ENCODE measurements at places on chromosomes 1 and 21.

DNA sequence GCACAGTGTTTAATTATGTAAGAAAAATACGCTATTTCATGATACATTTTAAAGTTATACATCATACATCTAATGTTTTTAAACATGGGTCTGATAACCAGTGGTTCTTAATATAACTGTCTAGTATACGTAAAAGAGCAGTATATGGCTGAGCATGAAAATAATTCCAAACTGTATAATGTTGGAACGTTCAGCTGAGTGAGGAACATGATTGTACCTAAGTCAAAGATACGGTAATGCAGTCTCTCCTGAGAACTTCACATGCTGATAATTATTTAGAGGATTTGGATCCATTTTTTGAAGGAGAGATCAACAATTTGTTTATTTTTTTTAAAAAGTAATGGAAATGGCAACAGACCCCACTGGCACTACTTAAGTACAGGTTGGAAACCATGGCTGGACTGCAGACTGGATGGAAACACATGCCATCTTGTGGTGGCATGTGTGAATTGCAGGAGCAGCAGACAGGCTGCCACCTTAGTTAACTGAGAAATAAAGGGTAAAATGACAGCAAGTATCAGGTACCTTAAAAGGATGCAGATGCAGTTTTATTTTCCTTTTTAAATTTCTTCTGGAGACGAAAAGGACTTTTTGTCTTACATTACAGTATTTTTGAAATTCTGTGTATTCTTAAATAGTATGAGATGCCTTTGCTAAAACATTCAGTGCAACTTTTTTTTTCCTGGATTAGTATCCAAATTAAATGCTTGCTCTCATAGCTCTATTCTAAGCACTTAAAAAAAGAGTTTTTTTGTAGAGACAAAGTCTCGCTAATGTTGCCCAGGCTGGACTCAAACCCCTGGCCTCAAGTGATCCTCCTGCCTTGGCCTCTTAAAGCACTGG is 73.8 kb downstream of the MTR start:
- peak; percentile 52 for DNase-seq

DNA sequence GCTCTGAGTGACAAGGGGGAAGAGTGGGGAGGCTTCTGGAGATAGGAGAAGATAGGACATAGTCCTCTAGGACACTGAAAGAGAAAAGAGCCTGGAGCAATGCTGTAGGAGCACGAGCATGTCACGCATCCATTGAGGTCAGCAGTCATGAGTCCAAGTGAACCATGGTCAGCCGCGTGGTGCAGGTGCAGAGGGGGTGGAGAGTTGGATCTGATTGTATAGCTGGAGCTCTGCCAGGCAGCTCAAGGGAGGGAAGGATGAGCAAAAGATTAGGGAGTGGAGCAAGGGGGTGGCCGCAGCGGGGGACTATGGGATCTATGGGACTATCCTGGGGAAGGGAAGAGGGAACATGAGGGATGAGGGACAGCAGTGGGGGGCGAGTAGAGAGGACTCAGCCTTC is 14.0 kb downstream of the PADI1 start:
- DNase-seq, result no peak

DNA sequence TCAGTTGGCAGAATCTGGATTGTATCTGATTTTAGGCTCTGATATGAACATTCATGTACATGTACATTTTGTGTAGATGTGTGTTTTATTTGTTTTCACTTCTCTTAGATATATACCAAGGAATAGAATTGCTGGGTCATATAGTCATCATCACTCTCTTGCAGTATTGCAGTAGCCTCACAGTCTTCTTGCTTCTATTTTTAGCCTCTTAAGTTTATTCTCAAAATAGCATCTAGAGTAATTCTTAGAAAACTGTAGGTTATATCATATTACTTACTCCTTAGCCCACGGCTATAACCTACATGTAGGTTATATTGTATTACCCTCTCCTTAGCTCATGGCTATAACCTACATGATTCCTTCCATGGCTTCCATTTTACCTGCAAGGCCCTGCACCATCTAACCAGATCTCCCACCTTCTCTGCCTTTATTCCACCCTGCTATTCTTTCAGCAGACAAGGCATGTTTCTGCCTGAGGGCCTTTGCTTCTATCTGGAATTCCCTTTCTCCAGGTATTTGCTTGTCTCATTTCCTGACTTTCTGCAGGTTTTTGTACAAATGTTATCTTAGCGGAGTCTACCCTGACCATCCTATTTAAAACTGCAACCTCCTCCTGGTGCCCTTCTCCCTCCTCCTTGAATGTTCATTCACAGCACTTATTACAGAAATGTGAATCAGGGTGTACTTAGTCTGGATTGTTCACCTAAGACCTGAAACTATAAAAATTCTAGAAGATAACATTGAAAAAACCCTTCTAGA is 109.0 kb upstream of the ETV3 start:
- no peak for DNase-seq

DNA sequence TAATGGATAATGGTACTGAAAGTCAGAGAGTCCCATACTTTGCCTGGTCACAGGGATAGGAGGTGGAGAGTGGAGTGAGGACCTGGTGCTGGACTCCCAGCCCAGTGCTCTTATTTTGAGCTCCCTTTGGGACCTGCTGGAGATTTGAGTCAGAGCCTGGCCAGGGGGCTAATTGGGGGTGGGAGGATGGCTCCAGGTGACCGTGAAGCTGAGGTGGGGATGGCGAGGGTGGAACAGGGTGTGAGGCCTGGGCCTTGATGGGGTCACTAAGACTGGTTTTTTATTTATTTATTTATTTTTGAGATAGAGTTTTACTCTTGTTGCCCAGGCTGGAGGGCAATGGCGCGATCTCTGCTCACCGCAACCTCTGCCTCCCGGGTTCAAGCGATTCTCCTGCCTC is 17.8 kb downstream of the AMPD2 start:
- DNase-seq, result no peak

DNA sequence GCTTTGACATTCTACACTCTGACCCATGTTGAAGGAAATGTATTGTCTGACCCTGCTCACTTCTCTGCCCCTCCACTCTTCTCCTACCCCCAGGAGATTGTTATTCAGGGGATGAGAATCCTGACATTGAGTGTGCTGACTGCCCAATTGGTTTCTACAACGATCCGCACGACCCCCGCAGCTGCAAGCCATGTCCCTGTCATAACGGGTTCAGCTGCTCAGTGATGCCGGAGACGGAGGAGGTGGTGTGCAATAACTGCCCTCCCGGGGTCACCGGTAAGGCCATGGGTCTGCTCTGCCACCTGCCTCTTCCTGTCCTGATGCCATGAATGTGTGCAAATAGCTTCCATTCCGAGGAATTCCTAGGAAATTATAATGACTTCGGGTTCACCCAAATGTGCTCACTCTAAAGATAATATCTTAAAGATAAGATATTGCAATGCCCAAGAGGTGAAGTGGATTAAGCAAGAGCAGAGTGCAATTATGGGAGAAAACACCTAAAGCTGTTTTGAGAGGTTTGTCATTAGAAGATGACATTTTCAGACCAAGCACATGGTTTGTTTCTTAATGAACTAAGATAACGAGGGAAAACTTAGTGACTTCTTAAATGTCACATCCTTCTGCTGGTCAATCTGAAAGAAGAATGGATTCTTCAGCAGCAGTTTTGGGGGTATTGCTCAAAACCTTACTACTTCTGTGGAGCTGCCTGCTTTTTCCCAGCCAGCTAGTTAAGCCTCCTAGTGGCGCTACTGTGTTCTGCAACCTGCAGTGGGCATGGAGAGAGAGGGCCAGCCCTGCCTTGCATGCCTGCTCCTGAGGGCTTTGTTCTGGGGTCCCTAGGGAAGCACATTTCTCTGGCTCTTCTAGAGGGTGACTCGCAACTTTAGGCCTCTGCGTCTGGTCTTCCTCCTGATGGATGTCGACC is 41.6 kb downstream of the LAMC2 start:
- peak; percentile 29 for DNase-seq

GRCh38 chr1:30260318-30260717 is 463.1 kb downstream of the MATN1 start:
- no peak for DNase-seq
